Urothelium cell line (cell line): ENCODE measurements at places on chromosomes 16 and 17.

DNA sequence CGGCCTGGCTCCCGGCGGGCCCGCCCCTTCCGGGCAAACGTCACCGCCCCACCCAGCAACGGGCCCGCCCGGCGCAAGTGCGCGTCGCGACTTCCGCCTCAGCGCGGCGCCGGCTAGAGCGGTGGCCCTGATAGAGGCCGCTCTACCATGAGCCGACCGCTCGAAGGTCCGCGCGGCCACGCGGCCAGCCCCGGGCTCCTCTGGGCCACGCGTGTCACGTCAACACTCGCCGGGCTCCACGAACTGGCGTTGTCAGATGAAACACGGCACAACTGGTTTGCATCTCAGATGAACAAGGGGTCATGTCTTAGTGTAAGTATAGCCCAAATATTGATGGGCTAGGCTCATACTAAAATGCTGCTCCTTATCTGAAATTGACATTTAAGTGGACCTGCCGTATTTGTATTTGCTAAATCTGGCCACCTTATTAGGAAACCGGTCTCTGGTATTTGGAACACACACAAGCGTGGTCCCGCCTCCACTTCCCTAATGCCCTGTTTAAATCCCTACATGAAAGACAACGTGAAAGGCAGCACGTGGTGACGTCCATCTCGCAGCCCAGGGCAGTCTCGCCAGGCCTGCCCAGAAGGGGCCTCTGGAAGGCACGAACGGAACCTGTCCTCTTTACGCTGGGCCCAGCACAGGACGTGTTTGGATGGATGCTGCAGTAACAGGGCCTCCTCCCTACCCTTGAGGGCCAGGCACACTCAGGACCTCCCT is at the start of gene ZNF598:
TSS of gene ZNF598 (minus strand) at position 31 of the 720 bp plus-strand sequence.
- peak; percentile 96 for DNase-seq

DNA sequence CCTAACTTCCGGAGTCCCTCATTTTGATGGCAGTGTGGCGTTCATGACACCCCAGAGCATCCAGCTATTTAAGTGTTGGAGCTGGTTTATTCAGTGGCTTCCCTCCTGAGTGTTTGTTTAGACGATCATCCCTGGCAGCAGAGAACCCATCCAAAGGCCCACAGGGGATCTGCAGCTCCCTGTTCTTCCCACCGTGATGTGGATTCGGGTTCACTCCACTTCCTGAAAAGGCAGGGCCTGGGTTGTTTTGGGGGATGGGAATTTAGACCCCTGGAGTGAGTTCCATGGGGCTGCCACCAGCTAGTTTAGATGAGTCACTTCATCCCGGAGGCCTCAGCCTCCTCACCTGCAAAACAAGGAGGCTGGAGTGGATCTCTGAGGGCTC is 2.3 kb downstream of the KSR1 start:
- no peak for DNase-seq

- no peak for DNase-seq
These were observed 87.3 kb downstream of the RPA1 start for GRCh38 chr17:1916963-1917715.

DNA sequence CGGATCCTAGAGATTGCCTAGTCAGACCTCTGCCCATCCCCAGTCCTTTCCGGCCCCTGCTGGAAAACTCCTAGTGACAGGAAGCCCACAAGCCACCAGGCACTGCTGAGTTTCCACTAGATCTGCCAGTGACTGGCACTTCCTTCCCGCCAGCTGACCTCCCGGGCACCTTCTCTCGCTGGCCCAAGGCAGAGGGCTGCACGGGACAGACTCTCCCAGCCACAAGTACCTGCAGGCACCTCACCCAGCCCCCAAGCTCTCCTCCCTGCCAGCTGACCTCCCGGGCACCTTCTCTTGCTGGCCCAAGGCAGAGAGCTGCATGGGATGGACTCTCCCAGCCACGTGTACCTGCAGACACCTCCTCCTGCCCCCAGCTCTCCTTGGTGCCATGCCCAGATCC is 66.3 kb upstream of the DOC2B start:
- no peak for DNase-seq

DNA sequence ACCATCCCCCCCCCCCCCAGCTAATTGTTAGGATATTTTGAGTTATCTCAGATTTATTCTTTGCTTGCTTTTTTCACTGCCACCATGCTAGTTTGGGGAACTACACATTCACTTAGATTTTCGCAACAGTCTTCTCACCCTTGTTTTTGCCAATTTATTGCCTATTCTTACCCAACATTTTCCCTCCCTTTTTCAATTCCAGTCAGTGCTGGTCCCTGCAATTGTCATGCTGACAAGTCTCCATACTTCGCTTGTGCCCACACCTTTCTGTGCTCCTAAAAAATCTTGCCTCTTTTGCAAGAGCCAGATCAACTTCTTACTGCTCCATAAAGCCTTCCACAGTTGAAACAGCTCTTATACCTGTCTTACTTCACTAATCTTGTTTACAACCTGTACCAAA is 16.3 kb downstream of the TNRC6A start:
- DNase-seq, result no peak
